ENCODE measurements at places on chromosomes 13 and 19.

DNA sequence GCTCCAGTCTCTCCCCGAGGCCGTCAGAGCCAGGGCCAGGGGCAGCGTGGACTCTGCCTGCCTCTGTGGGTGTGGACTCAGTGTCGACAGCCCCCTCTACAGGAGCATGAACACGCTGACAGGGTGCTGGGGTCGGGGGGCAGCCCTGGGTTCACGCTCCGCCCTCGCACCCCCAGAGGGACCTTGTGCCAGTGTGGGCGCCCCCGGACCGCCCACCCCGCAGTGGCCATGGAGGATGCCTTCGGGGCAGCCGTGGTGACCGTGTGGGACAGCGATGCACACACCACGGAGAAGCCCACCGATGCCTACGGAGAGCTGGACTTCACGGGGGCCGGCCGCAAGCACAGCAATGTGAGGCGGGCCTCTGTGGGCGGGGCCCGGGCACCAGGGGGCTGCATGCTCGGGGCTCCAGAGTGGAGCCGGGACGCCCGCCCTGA lies 8.3 kb downstream of the TRPM4 start:
- no peak for DNase-seq

GRCh38 chr19:40549007-40549708 lies 27.5 kb upstream of the SHKBP1 start:
- peak; percentile 45 for DNase-seq

- peak; percentile 52 for DNase-seq
Measured at GRCh38 chr19:1213391-1214286, 8.1 kb downstream of the STK11 start.

GRCh38 chr13:79895416-79895815 lies 414.5 kb downstream of the NDFIP2 start:
- no peak for DNase-seq

- peak; percentile 98 for DNase-seq
Measured at GRCh38 chr19:37997911-37998344, 90.9 kb downstream of the SIPA1L3 start.
